ENCODE measurements at places on chromosomes 11 and 22.

GRCh38 chr11:127057126-127057525 is 56.6 kb upstream of the KIRREL3 start:
- DNase-seq = no peak

DNA sequence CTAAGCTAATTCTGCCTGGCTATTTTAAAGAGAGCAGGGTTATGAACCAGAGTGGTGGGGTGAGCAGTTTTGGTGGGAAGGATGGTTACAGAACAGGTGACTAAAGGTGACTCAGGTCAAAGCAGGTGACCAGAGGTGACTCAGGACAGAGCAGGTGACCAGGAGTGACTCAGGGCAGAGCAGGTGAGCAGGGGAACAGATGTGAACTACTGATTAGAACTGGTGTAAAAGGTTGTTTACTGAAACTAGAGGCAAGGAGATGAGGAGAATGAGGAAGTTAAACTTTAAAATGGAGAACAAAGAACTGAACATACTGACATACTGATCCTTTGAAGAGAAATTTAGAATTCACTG is 15.4 kb upstream of the HYLS1 start:
- no peak for DNase-seq

DNA sequence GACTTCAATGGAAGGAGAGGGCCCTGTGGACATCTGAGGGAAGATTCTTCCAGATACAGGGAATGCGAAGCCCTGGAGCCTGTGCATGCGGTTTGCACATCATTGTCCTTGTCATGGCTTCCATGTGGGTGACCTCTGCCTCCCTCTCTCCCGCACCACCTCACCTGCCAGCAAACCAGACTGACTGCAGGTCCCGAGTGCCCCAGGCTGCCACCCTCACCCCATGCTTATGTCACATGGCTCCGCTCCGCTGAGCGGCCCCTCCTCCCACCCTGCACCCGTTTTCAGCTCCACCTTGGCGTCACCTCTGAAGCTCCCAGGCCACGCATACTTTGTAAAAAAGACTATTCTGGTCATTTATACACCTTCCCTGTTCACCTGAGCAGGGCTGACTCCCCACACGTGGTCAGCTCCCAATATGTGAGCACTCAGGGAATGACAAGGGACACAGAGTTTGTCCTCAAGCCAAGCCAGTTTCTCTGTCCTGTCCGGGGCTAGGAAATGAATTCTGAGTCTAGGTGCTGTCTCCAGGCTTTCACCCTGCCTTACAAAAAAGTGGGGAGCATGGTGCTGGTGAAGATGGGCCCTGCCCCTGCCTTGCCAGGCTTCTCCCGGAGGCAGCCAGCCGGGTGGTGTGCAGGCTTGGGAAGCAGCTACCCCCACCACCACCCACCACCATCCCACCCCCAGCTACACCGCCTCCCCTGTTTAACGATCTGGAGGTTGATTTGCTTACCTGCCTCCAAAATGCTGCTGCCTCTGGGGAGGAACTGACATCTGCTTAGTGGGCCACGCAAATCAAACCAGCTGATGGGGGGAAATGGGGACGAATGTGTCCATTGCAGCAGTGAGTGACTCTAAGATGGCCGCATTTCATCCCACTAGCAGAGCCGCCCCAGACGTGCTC is 32.7 kb downstream of the FAM83F start:
- no peak for DNase-seq

DNA sequence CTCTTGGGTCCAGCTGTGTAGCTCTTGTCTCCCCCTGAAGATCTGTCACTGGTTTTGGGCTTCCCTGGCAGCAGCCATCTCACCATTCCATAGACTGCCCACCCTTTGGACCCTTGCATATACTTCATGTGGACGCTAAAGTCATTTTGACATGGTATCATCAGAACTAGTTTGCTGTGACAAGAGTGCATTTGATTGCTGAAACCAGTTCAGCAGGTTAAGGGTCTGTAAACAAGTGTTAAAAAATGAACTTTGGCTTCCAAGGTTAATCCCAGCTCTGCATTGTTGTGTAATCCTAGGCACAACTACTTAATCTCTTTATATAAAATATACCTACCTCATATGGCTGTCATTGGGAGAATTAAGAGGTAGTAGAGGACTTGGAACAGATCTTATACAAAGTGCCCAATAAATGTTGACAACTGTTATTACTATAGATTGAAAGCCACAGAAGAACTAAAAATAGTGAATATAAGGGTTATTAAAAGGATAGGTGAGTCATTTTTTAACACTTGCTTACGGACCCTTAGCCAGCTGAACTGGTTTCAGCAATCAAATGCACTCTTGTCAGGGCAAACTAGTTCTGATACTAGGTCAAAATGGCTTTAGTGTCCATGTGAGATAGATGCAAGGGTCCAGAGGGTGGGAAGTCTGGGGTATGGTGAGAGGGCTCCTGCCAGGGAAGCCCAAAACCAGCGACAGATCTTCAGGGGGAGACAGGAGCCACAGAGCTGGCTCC is 29.4 kb downstream of the CCDC90B start:
- DNase-seq = no peak

- no peak for DNase-seq
Measured at GRCh38 chr11:10488934-10489691, 34.0 kb downstream of the AMPD3 start.

DNA sequence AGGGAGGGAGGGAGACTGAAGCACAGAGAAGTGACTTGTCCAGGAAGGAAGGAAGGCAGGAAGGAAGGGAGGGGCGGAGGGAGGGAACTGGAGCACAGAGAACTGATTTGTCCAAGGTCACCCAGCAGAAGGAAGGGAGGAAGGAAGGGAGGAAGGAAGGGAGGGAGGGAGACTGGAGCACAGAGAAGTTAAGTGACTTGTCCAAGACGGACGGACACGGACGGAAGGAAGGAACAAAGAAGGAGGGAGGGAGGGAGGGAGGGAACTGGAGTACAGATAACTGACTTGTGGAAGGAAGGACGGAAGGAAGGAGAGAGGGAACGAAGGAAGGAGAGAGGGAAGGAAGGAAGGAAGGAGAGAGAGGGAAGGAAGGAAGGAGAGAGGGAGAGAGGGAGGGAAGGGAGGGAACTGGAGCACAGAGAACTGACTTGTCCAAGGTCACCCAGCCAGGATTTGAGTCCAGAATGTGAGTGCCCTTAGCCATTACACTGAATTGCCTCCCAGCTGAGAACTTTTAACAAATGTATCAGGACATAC is 1.5 kb downstream of the SLC35F2 start:
- no peak for DNase-seq

GRCh38 chr11:67278939-67279588 is 10.0 kb upstream of the ANKRD13D start:
- DNase-seq = no peak

GRCh38 chr11:105838668-105839384 is 183.2 kb downstream of the MSANTD4 start:
- no peak for DNase-seq

DNA sequence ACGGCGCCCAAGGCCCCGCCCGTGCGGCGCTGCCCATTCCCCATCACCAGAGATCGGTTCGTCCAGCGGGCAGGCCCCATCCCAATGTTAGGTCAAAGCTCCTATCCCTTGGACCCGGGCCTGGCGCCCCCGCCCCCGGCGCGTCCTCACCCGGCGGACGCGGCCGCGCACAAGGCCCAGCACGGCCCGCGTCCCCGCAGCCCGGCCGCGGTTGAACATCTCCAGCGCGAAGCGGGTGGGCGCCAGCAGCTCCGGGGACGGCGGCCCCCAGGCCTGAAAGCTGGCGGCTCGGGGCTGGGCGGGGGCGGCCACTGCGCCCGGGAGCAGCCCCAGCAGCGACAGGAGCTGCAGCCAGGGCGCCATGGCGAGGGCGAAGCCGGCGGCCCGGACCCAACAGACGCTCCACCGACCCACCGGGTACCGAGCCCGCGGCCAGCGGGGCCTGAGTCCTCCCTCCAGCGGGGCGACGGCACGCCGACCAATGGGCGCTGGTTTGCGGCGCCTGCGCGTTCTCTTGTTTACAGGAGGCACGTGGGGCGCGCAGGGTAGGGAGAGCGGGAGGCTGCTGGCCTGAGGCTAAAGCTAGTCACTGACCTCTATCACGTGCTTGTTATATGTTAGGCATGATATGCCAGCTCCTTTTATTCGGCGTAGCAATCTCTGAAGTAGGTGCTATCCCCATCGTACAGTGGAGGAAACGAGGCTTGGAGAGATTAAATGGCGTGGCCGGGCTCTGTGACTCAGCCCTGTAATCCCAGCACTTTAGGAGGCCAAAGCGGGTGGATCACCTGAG is at the start of gene CTSF:
Gene CTSF, minus strand, starts transcription at position 483 of the 793 bp plus-strand sequence. Its CDS starts 120 bp downstream, at position 363.
- DNase-seq = no peak

GRCh38 chr11:91872243-91872642 is 352.4 kb upstream of the FAT3 start:
- DNase-seq = no peak

DNA sequence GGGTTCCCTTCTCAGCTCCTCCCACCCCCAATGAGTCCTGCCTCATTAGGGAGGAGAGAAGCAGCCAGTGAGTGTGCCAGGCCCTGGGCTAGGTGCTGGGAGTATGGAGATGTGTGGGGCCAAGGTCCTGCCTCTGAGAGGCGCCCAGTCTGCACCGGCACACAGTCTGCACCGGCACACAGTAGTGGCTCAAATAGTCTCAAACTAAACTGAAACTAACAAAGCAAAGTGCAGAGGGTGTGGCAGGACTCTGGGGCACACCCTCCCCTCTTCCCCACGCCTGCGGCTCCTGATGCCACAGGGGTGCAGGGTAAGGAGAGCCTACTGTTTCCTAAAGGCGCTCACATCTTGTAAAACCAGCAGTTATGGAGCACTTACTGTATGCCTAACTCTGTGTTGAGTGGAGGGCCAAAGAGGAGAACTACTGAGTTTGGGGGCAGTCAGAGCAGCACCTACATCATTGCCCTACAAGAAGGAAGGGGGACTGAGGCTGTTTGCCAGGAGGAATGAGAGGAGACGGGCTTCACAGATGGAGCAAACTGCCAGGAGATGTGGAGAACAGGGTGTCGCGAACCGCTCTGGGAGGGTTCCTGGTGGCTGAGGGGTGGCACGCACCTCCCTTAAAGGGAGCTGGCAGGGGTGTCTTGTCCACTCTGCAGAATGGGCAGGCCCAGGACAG is 939 bp upstream of the SH3BP1 start:
- no peak for DNase-seq

DNA sequence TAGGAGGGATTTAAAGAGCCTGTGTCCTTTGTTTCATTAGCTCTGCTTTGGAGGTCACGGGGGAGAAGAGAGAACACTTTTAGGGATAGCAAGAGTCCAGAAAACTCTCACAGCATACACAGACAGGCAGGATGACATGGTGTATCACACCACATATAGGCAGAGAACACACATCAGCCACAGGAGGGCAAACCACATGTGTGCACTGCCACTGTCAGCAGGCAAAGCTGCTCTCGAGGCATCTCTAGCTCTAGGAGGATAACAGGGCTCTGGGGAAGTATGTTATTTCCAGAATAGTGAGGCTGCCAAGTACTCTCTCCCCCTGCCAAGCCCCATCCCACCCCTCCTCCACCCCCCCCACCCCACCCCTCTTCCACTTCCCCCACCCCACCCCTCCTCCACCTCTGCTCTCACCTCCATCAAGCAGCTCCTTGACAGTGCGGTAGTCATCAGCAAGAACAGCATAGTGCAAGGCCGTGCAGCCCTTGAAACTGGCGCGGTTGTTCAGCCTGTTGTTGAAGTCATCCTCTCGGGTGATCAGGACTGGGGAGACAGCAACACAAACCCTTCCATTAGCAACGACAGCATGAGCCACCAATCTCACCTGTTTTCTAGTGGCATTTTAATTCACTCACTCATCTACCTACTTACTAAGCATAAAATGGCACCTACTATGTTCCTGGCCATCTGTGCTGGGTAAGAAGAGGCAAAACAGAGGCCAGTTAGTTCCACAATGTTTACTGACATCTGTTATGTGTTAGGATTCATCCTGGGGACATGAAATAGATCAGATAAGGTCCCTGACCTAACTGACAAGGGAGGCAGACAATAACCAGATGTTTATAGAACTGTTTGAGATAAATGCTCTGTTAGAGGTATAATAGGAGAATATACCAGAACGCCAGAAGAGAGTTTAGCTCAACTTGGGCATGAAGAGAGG is 75.6 kb downstream of the CLPB start:
- DNase-seq = no peak

DNA sequence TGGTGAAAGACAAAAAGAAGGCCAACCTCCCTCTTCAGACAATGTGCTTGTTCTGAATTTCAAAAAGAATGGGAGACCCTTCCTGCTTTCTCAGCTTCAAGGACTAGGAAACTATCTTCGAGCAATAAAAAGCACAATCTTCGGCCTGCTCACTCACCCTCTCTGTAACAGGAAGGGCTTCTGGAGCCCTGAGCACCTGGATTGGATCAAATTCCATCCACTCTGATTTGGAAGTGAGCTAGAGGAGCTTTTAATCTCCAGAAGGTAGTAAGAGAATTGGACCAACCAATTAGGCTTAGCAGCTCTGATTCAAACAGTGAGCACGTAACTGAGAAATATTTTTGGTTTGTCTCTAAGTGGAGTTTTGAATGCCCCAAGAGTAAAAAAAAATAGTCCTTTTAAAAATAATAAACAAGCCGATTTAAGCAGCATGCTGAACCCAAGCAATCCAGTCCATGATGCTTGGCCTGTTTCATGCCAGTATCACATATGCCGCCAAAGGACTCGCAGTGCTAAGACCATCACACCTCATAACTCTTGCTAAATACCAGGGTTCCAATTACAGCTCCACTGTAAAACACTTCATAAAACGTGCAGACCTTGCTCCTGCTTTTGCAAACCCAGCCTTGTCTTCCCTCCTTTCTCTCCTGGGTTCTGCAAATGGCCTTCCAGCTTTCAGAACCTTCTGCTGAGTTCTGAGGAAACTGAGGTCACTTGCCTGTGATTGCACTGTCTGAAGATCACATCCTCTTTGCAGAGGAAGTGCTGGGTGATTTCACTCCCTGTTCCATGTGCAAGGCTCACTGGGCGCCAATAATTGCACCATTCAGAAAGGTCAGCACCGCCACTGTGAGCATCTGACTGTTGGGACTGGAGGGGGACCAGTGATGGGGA is 74.4 kb downstream of the SLC1A2 start:
- no peak for DNase-seq

- DNase-seq = no peak
Measured at GRCh38 chr22:21714786-21715185, 20.8 kb downstream of the YPEL1 start.

- no peak for DNase-seq
Measured at GRCh38 chr11:79406376-79406775, 34.5 kb downstream of the TENM4 start.

- no peak for DNase-seq
Measured at GRCh38 chr22:45896964-45897538, 79.9 kb downstream of the WNT7B start.

- no peak for DNase-seq
Measured at GRCh38 chr11:117097389-117098268, 599 bp downstream of the SIK3 start.

Measured in NCI-H1436 treated with DMSO at 0.1 percent for 48 hours (cell line).